Foreskin melanocyte (primary cell): ENCODE measurements at places on chromosomes 6 and 20.

- peak; percentile 80 for DNase-seq
Observed at GRCh38 chr6:27188061-27188884, 59.2 kb upstream of the PRSS16 start.

DNA sequence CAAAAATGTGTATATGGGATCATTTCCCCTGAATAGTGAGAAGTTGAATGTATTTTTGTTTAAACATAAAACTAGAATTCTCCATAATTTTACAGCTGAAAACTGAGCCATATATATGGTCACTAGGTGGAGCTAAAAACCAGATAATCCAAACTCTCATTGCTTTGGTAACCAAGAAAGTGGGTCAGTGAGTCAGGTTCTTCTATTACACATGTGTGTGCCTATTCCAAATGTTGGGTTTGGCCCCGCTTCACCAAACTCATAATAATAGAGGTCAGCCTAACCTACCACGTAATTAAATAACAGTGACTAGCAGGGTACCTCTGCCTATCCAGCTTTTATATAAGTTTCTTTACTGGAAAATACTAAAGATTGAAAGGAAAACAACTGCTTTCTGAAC, 19.3 kb upstream of the RNGTT start:
- DNase-seq, result no peak

DNA sequence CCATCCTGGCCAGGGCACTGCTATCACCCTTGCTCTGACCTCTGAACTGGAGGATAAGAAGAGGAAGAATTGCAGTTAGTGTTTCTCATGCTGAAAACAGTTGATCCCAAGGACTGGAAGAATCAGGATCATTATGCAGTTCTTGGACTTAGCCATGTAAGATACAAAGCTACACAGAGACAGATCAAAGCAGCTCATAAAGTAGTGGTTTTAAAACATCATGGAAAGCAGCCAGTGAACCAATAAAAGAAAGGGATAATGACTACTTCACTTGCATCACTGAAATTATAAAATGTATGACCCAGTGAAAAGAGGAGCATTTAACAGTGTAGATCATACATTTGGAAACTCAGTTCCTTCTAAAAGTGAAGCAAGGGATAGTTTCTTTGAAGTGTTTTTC, 47.7 kb downstream of the DNAH8 start:
- no peak for DNase-seq

- no peak for DNase-seq
Observed at GRCh38 chr20:45325371-45325770, 17.3 kb upstream of the MATN4 start.

- no peak for DNase-seq
Observed at GRCh38 chr6:19713411-19713810, 123.8 kb upstream of the ID4 start.

DNA sequence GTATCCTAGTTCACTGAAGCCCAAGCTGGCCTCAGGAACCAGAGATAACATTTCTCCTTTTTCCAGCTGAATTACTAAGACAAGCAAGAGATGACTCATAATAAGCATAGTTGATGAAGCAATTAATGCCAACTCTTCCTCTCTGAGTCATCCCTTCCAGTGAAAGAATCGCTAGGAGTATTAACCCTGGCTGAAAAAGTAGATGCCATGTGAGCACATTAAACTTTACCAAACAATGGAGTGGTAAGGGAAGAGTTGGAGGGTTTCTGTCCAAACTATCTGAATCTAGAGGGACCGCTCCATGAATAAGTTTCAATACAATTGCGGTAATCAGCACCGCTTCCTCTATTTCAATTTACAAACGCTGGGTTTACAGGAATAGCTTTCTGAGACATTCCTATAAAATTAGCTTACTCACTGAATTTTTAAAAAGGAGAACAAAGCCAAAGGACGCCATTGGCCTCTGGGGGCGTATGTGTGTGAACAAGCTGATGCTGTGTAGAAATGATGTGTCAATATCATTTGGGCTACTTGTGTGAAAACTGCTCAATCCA, 48.3 kb downstream of the ATXN1 start:
- DNase-seq, result peak; percentile 91

GRCh38 chr6:551405-551804, 105.5 kb downstream of the HUS1B start:
- DNase-seq, result peak; percentile 86

GRCh38 chr20:39206899-39207564, 244.9 kb downstream of the DHX35 start:
- DNase-seq, result no peak

DNA sequence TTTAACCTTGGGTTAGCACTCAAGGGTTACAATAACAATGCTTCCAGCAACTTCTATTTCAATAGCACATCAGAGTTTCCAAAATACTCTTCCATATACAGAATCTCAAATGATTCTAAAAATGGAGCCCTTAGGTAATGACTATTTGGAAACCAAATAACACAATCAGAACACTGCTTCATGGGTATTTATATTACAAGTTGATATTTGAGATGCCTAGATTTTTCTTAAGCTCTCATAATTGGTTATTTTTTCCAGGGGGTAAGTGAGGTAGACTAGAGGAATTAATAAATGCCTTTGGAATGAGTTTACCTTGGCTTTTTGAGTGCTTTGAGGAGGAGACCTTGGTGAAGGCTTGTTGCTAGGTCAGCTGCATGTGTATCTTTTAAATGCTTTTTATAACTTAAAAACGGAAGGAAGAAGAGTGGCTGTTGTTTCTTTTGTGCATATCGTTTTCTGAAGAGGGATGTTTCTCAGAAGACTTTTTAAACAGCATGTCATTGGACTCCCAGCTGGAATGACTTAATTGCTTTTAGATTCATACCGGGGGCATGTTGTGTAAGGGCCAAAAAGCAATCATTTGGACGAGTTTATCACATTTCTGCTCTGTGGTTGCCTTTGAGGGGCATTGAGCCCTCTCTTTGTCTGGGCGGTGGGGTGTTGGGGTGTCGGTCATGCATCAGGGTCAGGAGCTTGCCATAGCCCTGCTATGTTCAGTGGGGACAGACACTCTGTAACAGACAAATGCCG, 186.0 kb downstream of the DTNBP1 start:
- DNase-seq, result no peak

DNA sequence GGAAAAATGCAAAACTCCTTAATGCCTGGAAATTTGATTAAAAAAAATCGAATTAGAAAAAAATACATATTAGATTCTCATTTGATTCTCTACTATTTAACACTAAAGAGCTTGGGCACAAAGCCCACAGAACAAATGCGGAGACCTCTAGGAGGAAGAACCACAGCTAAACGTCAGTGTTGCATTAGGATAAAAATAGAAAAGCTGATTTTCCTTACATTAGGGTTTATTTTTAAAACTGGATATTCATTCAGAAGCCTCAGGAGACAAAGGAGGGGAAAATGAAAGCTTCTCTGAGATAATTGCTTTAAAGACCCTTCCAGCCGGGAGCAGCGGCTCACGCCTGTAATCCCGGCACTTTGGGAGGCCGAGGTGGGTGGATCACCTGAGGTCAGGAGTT, 77.3 kb downstream of the ECT2L start:
- no peak for DNase-seq

DNA sequence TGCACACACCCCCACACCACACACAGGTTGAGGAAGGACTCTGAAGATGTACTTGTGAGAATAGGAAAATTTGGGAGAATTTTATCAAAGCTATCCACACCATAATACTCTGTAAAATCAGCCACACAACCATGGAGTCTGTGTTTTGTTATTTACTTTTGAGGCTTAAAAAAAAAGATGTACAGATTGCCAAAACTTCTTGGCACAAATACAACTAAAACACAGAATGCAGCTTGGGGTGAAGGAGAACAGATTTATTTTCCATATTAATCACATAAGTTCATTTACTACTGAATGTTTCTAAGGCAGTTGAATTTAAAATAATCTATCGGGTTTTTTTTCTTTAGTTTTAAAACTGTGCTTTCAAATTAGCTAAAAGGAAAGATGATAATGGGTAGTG, 32.8 kb upstream of the KCNQ5 start:
- DNase-seq, result no peak

DNA sequence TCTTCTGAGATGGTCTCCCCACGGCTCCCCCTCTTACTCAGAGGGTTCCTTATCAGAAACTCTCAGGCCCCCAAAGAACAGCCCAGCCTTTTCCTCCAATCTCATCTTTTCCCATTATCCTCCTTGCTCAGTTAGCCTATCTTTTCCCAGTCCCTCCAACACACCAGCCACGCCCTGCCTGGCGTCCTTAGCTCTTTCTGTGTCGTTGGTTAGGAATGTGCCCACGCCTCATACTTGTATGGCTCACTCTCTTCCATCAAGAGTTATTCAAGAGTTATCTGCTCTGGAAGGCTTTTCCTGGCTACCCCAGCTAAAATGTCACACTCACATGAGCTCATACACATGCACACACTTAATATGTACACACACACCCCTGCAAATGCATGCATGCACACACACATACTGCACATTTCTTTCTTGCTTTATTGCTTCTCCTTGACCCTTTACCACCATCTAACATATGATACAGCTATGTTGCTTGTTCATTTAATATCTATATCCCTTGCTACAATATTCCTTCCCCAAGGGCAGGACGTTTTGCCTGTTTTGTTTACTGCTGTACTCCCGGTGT, 37.6 kb downstream of the SLC2A10 start:
- peak; percentile 13 for DNase-seq

DNA sequence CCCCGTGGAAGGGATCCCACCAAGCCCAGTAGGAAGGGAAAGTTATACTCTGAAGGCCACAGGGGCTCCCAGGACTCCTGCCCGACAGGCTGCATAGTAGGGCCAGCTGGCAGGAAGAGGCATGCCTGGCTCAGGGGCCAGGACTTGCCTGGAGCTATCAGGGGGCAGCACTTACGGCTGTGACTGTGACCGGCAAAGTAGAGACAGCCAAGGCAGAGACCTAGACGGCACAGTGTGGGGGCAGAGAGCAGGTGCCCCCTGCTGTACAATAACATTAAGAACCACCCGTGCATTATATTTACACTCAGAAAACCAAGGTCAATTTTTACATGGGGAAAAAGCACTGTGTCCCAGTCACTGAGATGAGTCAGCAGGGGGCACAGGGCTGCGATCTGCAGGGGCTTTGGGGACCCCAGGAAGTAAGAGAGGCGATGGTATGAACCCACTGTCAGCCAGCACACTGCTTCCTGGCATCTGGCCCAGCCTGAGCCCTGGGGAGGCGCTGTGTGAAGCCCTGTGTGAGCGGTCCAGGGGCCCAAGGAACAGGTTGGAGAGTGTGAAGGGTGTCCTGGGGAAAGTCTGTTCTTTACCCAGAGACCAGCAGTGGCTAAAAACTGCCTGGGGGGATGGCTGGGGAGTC, 9.9 kb downstream of the CCDC167 start:
- DNase-seq, result no peak

DNA sequence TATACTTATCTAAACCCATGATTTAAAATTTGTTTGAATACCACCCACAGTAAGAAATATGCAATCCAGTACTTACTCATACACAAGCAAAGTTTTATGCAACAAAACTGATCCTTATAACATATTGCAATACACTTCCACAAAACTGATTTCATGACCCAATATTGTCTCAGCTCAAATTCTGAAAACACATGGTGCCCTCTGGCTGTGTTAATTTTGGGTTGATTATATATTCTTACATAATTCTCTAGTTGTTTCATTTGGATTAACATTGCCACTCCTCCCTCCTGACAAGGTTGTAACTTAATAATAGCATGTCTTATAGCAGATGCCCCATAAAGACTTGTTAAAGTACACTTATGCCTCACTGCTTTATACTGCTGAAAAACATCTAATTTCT, 73.0 kb upstream of the TULP1 start:
- DNase-seq, result no peak

- DNase-seq, result no peak
Observed at GRCh38 chr20:23105193-23105592, 19.1 kb upstream of the CD93 start.

- DNase-seq, result peak; percentile 28
Observed at GRCh38 chr6:42532038-42532669, 31.7 kb upstream of the UBR2 start.

DNA sequence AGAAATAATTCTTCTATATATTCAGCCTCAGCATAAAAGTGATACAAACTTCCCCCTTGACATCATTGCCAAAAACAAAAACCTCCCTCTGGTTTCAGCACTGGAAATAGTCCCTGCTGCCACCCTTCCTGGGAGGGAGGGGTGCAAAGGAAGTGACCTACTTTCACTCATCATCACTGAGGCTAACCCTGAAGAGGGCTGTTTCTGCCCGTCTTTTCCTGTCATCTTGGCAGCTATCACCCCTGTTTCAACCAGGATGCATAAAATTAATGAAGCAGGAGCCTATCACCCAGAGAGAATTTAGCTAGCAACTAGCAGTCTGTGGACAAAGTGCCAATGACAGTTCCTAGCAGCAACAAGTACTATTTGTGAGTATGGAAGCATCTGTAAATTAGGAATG, 397.8 kb downstream of the LAMA2 start:
- DNase-seq, result no peak

DNA sequence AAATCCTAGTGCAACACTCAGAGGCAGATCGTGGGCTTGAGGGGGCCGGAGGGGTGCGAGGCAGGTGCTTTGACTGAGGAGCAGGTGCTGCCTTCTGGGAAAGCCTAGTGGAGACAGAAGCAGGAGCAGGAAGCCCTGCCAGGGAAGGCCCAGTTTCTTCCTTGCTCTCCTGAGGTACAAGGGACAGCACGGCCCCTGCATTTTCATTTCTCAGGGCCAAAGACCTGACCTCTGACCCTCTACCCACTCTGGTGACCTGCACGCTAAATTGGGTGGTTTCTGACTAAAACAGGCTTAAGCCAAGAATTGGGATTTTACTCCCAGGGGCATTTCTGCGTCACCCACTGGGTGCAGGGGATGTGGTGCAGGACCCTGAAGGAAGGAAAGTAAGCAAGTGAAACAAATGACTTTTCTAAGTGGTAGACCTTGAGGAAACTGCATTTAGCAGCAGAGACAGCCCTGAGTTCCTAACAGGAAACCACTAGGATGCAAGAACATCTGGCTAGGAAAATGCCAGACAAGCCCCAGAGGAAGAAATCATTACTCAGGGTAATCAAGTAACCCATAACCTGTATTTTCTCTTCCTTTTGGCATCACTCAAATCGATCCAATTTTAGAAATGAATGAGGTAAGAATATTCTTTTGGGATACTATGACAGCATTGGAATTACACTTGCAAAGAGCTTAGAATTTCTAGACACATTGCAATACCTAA, 141.7 kb downstream of the CD164 start:
- no peak for DNase-seq

DNA sequence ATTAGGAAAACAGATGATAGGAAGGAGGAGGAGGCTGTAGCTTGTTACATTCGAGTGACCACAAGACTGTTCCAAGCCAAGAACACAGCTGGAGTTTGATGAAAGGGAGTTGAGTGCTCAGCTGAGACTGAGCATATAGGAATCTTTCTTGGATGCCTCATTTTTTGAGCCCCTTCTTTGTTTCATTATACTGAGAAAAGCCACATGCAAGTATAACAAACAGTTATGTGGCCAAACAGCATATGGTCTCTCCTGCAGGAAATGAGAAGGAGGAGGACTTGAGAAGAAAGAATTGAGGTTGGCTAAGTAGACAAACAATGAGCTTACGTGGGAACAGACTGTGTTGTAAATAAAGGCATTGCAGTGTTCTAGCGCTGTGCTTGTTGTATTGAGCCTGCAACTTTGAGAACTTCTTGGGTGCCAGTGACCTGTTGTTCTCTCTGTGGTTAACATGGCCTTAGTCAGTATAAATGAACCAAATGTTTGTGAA, 78.3 kb downstream of the AKAP7 start:
- peak; percentile 65 for DNase-seq
